Occipital lobe (tissue), 3 donors: ENCODE measurements at places on chromosomes 7 and 10.

DNA sequence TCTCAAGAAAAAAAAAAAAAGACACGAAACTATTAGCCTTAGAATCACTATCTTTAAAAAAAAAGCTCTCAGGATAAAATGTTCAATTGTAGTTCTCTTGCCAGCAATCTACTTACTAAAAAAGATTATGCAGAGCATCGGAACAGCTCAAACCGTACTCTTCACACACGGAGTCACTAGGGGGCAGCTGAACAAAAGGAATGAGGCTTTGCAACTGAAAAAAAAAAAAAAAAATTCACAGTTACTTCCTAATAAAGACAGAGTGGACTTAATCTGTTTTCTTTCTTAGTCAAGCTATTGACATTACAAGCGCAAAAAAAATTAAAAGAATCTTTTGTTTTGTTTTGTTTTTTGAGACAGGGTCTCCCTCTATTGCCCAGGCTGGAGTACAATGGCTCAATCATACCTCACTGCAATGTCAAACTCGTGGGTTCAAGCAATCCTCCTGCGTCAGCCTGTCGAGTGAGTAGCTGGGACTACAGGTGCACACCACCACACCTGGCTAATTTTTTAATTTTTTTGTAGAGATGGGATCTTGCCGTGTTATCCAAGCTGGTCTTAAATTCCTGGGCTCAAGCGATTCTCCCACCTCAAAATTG lies 11.5 kb downstream of the PMS2 start:
- DNase-seq, result no peak

- DNase-seq, result no peak
Measured at GRCh38 chr7:157318015-157318706, 18.6 kb upstream of the DNAJB6 start.

GRCh38 chr7:120588416-120588815 lies 269.5 kb downstream of the TSPAN12 start:
- no peak for DNase-seq

- no peak for DNase-seq
Measured at GRCh38 chr10:124699471-124700292, 44.5 kb downstream of the FAM53B start.

DNA sequence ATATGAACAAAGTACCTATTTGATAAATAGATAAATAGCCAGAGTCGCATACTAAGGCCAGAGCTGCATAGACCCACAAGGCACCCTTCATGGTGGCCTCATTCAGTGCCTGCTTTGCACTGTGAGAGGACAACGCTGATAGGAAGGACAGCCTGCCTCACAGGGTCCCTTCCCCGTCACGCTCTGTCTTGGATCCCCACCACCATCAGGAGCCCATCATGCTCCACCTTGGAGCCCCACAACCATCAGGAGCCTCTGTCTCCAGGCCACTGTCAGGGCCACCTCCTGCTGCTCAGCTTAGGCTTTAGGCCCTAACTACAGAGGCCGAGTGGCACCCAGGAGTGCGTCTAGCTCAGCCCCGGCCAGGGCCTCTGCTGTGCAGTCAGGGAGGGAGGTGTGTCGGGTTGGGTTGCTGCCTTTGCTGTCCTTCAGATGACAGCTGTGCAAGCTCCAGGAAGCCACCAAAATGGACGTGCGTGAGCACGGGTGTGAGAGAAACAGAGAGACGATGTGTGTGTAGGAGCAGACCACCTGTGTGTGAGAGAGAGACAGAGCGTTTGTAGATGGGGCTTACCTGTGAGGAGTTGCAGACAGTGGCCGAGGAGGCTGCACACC lies 516.9 kb downstream of the GLRX3 start:
- DNase-seq, result no peak

GRCh38 chr10:122122493-122122892 lies 133.5 kb downstream of the TACC2 start:
- DNase-seq, result no peak

- no peak for DNase-seq
Measured at GRCh38 chr10:122362031-122362592, 12.4 kb upstream of the PLEKHA1 start.
